ENCODE measurements at places on chromosomes 7 and 10.
A peak's percentile ranks its signal among the peaks of the same experiment; 100 is the strongest.

DNA sequence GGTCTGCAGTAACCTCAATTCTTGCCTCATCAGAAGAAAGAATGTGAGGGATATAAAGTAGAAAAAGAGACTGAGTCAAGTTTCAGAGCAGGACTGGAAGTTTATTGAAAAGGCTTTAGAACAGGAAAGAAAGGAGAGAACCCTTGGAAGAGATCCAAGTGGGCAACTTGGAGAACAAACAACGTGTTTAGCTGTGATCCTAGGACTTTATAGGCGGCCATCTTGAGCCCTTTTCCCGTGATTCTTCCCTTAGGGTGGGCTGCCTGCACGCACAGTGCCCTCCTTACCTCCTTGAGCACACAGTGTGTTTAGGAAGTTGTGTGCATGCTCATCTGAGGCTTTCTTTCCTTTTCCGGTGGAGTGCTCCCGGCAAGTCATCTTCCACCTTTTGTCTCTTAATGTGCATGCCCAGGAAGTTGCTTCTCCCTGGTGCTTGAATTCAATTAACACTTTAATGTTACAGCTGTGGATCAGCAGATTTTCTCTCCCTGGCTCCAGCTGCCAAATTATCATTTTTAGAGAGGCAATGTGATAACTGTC, 59.8 kb downstream of the ENTPD1 start:
- DNase-seq: no peak

GRCh38 chr10:110859973-110860376, 11.8 kb upstream of the PDCD4 start:
- peak; percentile 22 for DNase-seq

DNA sequence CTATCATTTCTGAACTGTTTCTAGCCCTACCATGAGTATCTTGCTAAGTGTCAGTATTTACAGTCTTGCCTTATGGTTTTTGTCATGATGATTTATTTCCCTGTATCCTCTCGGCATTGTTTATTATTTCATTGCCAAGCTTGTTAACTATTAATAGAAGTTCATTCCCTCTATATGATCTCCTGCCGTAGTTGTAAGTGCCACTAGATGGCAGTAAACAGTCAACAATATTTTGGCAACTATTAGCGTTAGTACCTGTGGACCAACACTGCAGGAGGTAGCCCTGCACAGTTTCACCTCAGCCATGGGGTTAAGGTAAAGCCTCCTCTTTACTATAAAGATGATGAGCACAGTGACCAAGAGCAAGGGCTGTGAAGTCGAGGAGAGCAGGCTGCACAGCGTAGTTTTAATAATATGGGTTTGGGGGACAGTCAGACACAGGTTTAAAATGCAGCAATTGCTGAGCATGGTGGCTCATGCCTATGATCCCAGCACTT, 26.1 kb upstream of the CCNJ start:
- DNase-seq: peak; percentile 77

DNA sequence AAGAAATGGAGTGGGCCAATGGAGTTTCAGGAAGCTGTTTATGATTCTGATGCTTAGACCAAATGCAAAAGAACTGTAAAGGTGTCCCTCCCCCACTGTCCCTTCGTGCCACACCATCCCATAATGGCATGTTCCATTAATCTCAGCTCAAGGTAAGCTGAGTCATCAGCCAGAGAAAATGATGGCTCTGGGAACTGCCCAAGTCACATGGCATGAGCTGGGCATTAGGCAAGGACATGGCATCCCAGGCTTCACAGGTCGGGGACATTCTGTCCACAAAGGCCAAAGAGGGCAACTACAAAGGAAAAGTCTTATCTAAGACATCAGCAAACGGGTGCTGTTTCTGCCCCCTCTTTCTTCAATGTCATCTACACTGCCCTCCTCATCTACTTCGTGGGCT, 44.9 kb downstream of the DLG5 start:
- DNase-seq: no peak

- no peak for DNase-seq
Measured at GRCh38 chr10:130456616-130457015, 320.4 kb downstream of the GLRX3 start.

All from endodermal cell (in vitro differentiated cells).